Activated naive CD4-positive, alpha-beta T cell (primary cell): ENCODE measurements at places on chromosomes 12 and 14.

- no peak for DNase-seq
These were observed 47.7 kb upstream of the EVL start for GRCh38 chr14:100017553-100017952.

- no peak for DNase-seq
These were observed 119.9 kb upstream of the NCOR2 start for GRCh38 chr12:124687174-124687902.

- no peak for DNase-seq
These were observed 33.5 kb upstream of the C12orf42 start for GRCh38 chr12:103529306-103529705.

DNA sequence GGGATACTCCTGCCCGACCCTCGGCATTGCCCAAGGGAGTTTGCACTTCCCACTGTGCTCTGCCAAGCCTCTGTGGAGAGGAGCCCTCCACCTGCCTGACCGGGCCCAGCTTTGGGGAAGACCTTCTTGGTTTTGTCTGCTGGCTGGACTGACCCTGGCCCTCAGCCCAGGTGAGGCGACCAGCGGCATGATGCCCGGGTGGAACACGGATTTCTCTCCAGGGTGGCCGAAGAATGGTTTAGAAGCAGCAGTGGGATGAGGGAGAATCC is 15.6 kb downstream of the ZBTB42 start:
- DNase-seq, result no peak

DNA sequence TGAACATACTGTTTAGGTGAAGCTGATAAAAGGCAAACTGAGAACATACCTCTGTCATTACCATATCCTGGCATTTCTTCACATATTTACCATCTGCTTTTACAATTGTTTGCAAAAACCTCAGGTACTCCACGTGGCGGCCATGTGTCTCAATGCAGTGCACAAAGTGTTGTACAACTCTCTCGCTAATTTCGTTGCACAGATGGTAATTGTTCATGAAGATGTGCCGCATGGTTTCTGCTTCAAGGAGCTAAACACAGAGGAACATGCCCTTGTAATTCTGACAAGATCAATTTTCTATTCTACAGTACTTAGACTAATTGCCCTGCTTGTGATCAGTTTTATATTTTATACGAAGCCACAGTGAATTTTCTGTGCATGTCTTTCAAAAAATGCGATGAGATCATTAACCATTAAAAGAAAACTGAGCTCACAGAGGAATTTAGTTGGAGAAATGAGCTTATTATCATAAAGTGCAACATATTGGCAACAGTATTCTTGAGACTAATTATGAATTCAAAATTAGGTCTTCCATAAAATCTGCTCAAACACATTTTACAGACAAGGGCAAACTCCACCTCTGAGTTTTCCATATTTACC is 233.8 kb downstream of the ITPR2 start:
- DNase-seq, result no peak
